ENCODE measurements at places on chromosomes 4 and X. TPM values are rescaled to one million over a fixed set of nuclear protein-coding genes. Genes with fewer than 3 reads are reported as not detected.

- DNase-seq = no peak
Measured at GRCh38 chr4:9845791-9846493, 64.5 kb downstream of the DRD5 start.

- DNase-seq = no peak
Measured at GRCh38 chr4:127084666-127085065, 548.1 kb upstream of the INTU start.

DNA sequence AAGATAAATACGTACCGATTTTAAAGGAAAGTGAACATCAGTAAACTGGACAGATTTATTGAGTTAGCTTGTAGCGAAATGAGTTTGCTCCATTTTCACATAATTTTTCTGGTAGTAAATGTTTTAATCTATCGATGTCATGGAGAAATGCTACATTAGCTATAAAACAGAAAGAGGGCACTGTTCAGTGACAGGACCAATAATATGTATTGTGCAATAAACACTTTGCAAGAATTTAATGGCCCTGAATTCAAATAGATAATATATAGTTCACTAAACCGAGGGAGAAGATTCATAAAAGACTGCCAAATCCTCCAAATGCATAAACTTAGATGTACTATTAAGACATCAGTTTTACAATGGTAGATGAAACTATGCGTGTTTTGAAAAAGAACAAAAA is 516.3 kb downstream of the ADGRL3 start:
- DNase-seq = no peak

GRCh38 chr4:912548-913279 is 19.4 kb downstream of the GAK start:
- no peak for DNase-seq

Gene TENM3
- under 0.01 TPM for total RNA-seq

DNA sequence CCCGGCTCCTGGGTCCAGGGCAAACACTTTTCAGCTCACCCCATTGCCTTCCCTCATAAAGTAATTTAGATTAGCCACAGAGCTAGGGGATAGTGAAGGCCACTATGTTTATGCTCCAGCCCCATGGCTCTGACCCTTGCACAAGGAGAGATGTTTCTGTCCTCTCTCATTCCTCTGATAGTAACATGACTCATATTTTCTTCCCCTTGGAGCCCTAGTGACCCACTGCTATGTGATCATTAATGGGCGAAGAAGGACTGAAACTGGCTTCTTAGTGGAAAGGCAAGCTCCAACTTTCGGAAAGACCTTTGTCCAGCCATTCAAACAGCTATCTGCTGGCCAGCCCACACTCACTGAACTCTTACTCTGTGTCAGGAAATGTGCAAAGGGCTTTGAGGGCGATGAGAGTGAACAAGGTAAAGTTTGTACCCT is 12.3 kb downstream of the CLDN2 start:
- no peak for DNase-seq

- peak; percentile 75 for DNase-seq
Measured at GRCh38 chr4:3291969-3292570, 751 bp upstream of the RGS12 start.

GRCh38 chr4:157722146-157722545 is 450.7 kb downstream of the GASK1B start:
- DNase-seq = no peak

Gene SOWAHD
- not detected for total RNA-seq

GRCh38 chrX:6904156-6904555 is 243.4 kb upstream of the STS start:
- DNase-seq = no peak

DNA sequence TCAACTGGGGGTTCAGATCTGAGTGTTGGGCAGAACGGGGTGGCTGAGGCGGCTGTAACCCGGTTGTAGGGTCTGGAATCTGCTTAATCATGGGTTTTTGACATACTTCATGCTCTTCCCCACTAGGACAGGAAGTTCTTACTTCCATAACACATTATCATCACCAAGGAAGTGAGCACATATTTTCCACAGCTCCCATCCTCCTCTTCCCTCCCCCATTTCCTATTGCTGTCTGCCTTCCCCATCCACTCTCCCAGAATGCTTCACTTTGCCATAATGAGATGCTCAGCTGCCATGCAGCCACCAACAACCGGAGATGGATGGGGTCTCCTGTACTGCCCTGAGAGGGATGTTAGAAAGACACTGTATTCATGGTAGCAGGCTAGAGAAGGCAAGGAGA is 6.4 kb upstream of the DCUN1D4 start:
- DNase-seq = no peak

GRCh38 chrX:132968296-132968949 is 10.0 kb upstream of the HS6ST2 start:
- no peak for DNase-seq

Gene SPATA18
- total RNA-seq = 20.0 TPM

- DNase-seq = no peak
Measured at GRCh38 chr4:172900900-172901299, 267.7 kb upstream of the GALNT7 start.

DNA sequence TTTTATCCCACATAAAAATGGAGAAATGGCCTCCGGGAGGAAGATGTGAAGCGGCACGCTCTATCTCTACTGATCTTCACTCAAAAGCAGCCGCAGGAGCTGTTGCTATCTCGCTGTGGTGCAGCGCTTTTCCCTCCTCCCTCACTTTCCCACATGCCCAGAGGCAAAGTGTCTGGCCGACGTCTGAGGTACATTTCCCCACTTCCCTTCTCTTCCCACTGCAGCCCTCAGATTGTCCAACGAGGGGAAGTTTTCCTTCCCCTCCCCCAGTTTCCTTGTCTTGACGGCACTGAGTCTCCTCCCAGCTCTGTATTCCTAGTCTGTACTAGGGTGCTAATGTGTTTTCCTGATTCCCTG is 660 bp upstream of the COL25A1 start:
- DNase-seq = peak; percentile 56

DNA sequence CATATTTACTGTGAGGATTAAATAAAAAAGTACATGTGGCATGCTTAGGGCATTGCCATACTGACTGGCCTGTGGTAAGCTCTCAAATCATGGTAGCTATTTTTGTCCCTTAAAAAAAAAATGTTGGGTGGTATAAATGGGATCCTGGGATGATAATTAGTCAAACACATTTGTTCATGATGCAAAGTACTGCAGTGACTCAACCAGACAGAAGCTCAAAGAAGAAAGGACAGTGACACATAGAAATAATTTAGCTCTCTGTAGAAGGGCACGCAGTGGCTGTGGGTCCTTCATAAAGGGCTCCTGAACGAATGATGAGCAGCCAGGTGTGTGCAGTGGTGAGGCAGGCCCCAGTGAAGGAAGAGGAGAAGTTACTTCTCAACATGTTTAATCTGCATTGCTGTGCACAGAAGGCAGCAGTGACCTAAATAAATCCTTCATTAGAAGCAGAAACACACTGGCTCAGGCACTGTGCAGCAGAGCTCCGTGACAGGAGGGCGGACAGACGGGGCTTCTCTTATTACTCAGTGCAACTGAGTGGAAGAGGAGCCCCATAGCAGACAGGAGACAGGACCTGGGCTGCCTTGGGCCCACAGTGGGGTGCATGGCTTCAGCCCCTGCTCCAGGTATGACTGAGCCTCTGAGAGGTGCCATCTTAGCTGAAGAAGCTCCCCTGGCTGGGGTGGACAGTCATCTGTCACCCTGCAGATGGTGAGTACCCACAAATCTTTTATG is 20.3 kb downstream of the HS3ST1 start:
- DNase-seq = no peak

DNA sequence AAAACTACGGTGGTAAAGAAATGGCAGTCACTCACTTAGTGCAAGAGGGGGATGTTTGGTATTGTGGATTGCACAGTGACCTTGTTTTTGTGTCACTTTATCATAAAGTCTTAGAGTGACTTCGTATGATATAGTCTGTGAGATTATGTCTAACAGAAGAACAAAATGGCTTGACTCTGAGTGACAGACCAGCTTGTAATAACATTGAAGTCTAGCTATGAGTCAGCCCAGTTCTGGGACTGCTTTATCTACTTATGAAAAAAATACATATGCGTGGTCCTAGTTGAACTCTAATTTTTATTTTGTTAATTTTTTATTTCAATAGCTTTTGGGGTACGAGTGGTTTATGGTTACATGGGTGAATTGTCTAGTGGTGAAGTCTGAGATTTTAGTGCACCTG is 20.0 kb downstream of the DCLK2 start:
- no peak for DNase-seq

Gene MAP3K15
- total RNA-seq = not detected

Gene GAGE1
- not detected for total RNA-seq

- no peak for DNase-seq
Measured at GRCh38 chr4:150327262-150327780, 249.1 kb downstream of the DCLK2 start.

Data from stomach (tissue), 19 donors.